ENCODE measurements at places on chromosomes 5 and 9.
A peak's percentile ranks its signal among the peaks of the same experiment; 100 is the strongest.

- DNase-seq, result no peak
Observed at GRCh38 chr5:14838396-14839319, 32.9 kb downstream of the ANKH start.

DNA sequence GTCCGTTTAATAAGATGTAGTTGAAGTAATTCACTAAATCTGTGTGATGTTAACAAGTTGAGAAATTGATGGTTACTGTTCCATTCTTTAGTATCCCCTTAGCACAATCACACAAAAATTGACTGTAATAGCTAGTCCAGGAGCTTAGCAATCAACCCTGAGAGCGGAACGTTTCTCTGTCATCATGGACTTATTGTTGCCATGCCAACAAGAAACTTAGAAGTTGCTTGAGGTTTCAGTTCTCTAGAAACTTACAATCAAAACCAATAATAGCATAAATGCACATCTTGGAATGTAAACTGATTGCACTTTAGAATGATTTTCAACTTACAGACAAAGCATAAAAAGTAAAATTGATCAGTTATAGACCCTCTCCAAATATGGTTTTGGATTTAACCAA lies 125.4 kb upstream of the ANKH start:
- no peak for DNase-seq

DNA sequence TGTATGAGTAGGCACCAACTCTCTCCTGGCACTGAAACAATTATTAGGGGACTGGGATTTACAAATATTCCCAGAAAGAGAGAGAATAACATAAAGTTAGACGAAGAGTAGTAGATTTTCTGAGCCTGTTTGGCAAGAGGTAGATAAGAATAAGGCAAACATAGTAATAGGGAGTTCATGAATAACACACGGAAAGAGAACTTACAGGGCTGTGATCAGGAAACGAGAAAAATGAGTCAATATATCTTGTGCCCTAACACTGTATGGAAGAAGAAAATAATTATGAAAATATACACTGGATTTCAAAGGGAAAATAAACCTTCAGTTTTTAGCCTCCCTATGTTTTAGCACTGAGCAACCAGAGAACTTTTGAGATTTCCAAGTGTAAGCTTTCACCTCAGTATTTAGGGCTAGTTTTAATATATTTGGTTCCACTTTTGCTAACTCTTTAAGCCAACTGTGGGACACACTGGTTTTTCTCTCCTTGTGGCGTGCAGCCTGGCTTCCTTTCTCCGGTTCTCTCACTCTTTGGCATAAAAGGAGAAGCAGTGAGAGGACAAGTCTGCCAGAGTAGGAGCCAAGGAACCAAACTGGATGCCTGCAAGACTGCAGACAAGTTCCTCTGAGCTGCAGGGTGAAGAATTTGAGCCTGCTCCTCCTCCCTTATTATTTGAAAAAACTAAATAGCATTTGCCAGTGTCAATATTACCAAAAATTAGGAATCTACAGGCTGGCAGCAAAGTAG lies 6.6 kb upstream of the KCNN2 start:
- DNase-seq, result no peak

DNA sequence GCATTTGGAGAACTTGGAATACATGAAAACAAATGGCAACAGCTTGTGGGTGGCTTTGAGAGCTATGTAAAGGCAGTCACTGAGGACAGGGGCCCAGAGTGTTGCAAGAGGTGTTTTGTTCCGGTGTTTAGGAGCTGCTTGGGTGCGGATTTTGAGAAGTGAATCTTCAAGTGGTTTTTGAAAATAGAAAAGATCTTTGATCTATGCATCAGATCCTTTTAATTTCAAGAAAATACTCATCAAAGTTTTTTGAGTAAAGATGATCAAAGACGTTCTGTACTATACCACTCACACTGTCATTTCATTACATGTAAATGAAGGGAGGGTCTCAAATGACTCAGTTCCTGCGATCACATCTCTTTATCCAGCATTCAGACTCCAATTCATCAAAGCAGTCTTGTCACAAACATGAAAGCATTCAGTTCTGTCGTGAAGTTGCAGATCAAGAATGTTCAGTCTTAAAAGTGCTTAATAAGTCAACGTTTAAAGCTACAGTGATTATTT lies 112.5 kb downstream of the WDR41 start:
- peak; percentile 86 for DNase-seq

GRCh38 chr5:174145091-174145490 lies 99.6 kb downstream of the NSG2 start:
- DNase-seq, result no peak

DNA sequence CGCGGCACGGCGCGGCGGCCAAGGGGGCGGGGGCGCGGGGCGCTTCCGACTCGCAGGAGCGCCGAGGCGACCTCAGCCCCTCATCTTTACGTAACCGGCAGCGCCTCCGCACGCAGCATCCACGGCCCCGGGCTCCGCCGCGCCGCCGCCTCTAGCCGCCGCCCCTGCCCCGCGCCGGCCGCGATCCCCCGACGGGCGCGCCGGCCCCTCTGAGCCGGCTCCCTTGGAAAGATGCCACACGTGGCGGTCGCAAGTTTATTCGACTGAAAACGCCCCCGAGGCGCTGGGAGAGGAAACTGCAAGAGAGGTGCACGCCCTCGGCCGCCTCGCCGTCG lies 1.0 kb downstream of the KLF9 start:
- DNase-seq, result no peak
